ENCODE measurements at places on chromosomes 11 and 22.

- DNase-seq: no peak
Observed at GRCh38 chr11:120201653-120202052, 9.2 kb upstream of the OAF start.

DNA sequence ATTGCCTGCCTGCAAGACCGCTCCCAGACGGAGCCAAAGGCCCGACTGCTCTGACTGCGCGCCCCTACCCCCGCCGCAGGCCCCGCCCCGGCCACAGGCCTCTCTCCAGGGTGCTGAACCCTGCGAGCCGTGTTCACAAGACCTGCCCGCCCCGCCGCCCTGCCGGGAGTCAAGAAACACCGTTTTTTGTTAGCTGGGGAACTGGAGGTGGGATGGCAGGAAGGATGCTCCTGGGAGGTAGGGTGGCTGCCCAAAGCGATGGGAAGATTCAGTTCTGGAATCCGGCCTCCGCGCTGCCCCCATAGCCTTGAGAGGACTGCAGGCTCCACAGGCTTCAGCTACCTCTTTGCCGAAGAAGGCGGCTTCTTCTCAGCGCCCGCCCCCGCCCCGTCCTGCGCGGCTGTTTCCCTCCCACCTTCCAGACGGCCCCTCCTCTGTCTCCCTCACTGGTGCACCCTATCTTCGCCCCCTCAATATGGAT lies 2.7 kb upstream of the PDE2A start:
- no peak for DNase-seq

GRCh38 chr11:88704485-88704884 lies 361.3 kb downstream of the GRM5 start:
- no peak for DNase-seq

DNA sequence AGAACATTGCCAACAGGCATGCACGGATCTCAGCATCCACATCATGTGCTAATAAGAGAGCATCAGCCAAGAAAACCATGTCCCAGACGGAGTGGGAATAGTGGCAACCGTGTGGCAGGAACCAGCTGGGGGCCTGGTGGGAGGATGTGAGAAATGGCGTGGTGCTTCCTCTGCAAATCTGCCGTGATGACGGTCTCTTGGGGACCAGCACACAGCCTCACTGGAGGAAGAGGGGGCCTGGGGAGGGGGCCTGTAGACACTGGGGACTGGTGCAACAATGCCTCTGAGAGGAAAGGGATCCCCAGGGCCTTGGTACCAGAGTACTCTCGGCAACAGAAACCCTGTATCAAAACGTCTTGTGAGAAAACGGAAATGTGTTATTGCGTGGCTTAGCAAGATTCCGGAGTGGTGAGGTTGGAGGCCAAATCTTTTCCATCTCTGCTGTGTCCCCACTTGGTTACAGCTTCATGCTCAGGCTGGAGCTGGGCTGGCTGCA lies 154.3 kb upstream of the TBCEL start:
- no peak for DNase-seq

DNA sequence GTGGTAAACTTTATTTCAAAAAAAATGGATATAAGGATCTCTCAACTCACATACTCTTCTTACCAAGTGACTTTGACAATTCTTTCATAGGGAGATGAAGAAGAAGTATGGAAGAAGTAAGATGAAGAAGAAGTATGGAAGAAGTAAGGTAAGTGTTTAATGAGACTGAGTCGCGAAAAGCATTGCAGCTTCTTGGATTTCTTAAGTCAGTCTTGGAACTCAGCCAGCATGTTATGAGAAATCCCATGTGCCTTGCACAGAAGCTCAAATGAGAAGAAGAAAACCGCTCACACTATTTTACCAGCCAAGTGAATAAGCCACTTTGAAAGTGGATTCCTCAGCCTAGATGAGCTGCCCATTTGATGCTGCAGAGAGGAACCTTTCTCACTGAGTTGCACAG lies 332.0 kb upstream of the CCDC179 start:
- DNase-seq: no peak

DNA sequence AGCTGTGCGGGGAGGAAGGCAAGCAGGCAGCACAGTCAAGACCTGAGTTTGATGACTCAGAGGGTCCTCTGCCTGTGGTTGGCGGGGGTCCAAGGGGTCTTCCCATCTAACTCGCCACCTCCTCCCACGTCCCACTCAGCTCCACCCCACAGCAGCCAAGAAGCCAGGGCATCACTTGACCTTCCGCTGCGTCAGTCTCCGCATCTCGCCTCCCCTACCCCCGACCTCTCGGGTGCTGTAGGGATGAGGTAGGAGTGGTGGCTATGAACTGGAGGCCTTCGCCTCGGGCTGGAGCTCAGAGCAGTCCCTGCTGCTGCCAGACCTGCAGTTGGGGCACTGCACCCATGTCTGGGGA lies 90.6 kb downstream of the CDKN1C start:
- DNase-seq: no peak

DNA sequence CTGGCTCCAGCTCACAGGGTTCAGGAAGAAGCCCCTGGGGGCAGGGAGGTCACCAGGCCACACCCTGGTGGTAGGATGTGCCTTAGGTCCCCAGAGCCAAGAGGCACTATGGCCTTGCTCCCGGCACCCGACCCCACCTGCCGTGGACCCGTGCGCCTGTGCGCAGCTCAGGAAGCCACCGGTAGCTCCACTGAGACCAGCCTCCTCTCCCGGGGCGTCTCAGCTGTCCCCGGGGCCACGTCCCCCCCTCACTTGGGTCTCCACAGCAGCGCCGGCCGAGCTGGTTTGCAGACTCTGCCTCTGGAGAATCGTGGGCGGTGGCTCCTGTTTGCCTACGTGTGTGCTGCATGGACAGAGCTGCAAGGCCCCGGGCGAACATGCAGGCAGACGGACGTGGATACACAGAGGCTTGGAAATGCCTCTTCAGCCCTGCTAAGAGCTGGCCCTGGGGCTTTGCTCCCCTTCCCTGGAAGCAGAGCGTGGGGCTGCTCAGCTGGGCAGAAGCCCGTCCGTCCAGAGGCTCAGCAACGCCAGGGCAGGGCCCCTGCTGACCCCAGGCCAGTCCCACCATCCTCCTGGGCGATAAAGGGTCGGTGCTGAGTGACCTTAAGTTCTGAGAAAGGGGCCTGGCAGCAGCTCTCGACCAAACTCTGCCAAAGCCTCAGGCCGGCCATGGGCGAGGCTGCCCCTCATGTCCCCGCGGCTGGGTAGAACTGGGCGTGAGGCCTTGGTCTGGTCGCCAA lies 15.3 kb upstream of the MUC5B start:
- no peak for DNase-seq

- no peak for DNase-seq
Observed at GRCh38 chr22:47089374-47089773, 326.9 kb downstream of the TBC1D22A start.

GRCh38 chr11:28383456-28383855 lies 275.3 kb downstream of the METTL15 start:
- DNase-seq: no peak

- DNase-seq: no peak
Observed at GRCh38 chr11:111598148-111598547, 4.1 kb upstream of the SIK2 start.

- DNase-seq: no peak
Observed at GRCh38 chr11:108370990-108371389, 96.3 kb downstream of the C11orf65 start.

GRCh38 chr11:92391808-92392207 lies 167.2 kb downstream of the FAT3 start:
- DNase-seq: no peak

GRCh38 chr11:17538054-17538453 lies 6.2 kb downstream of the USH1C start:
- DNase-seq: no peak

GRCh38 chr11:120941000-120941399 lies 82.9 kb upstream of the TBCEL start:
- DNase-seq: no peak

DNA sequence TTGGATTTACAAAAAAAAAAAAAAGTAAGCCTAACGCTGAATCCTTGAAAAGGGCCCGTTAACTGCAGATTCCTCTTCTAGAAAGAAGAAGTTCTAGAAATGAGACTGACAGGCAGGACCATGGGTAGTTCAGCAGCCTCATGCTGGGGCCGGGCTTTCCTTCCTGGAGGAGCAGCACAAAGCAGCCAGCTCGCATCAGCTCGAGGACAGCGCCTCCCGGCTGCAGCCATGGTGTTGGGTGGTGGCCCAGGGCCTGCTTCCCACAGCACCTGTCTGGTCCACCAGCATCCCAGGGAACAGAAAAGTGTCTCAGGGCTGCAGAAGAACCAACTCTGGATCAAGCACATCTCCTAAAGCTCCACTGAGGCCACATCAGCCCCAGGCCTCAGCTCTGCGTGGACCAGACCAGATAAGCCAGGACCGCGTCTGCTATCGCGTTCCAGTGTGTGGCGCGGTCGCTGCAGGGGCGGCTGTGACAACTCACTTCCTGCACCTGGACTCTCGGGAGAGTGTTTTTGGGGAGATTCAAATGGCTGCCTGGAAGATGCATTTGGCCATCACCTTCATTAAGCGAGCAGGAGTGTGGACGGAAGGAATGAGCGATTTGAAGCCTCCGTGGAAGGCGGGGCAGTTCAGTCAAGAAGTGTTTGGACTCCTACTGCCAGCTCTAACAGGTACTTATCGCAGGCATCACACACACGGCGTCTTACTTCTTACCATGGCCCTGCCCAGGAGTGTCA lies 53.5 kb downstream of the MYH9 start:
- no peak for DNase-seq

DNA sequence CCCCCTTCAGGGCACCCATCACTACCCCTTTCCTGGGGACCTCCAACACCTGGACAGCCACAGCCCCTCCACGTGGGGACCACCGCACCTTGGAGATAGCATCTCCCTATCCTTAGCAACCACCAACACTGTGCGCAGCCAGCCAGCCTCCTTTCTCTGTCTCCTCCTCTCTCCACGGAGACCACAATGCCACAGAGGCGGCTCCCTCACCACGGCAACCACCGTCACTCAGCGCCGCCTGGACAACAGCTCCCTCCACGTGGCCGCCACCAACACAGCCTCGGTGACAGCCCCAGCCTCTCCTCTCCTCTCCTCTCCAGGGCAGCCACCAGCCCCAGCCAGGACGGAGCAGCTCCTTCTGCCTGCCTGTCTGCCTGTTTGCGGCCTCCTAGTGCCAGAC lies 10.5 kb downstream of the ELFN2 start:
- DNase-seq: no peak

DNA sequence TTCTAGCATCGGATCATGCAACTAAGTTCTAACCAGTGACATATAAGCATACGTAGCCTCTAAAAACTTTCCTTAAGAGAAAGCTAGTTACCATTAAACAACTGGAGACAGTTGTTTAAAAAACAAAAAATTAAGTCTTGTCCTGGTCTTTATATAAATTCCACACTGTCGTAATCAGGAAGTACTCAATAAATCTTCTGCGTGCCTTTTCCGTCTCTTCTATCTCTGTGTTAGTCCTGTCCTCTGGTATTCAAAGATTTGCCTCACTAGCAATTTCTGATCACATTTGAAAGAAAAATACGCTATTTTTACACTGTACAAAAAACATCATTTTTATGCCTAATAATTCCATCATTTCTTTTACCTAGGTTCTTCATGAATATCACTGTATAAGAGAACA lies 10.0 kb upstream of the SLC25A17 start:
- DNase-seq: no peak

DNA sequence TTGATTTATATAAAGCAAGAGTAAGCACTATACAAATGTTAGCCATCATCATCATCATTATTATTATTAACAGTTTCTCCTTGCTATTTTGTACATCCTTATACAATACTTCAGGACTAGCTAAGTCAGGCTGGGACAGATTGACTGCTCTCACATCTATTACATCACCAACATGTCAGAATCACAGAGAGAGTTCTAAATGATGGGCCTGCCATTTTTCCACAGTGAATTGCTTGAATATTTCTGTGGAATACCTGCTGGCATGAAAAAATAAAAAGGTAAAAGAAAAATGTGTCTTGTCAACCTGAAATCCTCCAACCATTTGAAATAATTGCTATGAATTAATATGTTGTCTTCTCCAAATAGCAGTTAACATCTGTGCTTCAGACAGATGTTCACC lies 1311.3 kb downstream of the FAM181B start:
- no peak for DNase-seq

All from NCI-H1436 treated with DMSO at 0.1 percent for 48 hours (cell line).